Stimulated activated CD8-positive, alpha-beta memory T cell treated with anti-CD3 and anti-CD28 coated beads, Interleukin-4, amount 100 ng/mL, for 1 hour (primary cell): ENCODE measurements at places on chromosomes 7 and 10.

GRCh38 chr10:73850863-73851461 is 23.4 kb downstream of the CAMK2G start:
- DNase-seq, result no peak

DNA sequence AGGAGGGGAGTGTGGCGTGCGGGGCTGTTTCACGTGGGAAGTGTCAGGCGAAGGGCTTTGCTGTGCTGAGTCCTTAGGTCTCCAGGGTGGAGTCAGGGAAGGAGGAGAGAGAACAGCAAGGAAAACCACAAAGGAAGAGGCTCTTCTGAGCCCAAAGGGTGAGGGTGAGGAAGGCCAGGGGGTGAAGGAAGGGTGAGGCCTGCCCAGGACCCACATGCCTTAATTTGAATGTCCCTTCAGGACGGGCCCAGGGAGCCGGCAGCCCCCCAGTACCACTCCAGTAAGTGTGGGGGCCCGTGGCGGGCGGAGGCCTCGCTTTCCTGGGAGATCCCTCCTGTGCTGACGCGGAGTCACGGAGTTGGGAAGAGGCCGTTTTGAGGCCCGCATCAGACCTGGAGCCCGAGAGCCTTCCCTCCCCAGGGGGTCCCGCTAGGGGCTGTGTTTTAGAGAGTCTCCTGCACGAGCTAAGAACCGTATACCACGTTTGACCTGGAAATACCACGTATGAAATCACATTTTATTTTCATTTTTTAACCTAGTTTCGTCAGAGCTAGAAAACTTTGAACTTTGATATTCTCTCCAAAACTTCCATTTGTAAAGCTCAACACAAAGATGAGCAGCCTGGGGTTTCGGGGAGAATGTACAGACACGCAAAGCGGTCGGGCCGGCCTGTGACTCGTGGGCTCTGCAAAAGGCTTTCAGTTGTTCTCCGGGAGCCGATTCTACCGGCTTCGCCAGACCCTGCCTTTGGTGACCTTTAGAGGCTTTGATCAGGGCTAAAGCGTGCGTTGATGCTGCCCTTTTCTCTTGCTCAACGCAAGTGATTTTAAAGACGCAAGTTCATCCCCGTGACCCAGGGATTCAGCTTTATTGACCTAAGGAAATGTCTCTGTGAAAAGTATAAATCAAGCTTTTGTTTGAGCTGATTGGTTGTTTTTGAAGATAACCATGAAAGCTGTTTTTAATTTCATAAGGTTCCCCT is 23.6 kb upstream of the TTYH3 start:
- DNase-seq, result no peak

GRCh38 chr7:80026766-80027165 is 107.9 kb upstream of the GNAI1 start:
- no peak for DNase-seq

- DNase-seq, result no peak
Observed at GRCh38 chr10:29543715-29544114, 91.1 kb downstream of the SVIL start.

GRCh38 chr7:138468244-138469123 is 8.4 kb downstream of the TRIM24 start:
- no peak for DNase-seq

DNA sequence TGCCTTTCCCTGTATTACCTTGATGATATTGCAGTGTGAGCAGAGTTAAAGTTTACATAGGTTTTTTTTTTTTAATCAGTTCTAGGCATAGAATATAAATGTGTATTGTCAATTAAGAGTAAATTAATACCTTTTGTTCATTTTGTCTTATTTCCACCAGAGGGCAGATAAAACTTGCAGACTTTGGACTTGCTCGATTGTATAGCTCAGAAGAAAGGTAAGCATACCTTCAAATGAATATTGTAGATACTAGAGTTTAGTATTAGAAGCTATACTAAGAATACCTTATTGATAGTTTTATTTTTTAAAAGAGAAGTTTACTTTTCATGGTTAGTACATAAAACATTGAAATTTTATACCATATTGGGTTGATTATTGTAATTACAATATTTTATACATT is 86.8 kb downstream of the MPLKIP start:
- DNase-seq, result no peak

DNA sequence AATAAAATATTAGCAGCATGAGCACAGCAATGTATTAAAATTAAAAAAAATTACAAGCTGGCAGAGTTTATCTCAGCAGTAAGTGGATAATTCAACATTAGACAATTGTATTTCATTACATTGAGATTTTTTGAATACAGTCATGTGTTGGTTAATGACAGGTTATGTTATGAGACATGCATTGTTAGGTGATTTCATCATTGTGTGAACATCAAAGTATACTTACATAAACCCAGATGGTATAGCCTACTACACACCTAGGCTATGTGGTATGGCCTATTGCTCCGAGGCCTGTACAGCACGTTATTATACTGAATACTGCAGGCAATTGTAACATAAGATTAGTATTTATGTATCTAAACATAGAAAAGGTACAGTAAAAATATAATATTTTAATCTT is 29.7 kb downstream of the CCDC6 start:
- no peak for DNase-seq

DNA sequence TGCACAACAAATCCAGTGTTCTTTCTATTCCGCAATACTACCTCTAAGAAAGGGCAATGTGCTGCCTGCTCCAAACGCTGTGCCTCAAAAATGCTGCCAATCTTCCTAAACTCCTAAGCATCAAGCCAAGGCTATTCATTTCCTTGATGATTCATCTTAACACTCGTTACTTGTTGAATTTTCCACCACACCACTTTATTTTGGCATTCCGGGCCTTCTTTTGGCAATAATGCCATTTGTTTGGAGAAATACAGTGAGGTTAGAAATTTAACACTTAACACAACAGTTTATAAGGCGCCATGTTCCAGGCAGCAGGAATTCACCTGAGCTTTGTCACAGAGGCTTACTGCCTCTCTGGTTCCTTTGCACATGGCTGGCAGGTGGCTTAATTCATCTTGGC is 82.6 kb upstream of the ABCB5 start:
- DNase-seq, result no peak

- no peak for DNase-seq
Observed at GRCh38 chr10:81192221-81192788, 654.6 kb downstream of the SH2D4B start.

- no peak for DNase-seq
Observed at GRCh38 chr7:81845744-81846241, 75.9 kb upstream of the HGF start.

DNA sequence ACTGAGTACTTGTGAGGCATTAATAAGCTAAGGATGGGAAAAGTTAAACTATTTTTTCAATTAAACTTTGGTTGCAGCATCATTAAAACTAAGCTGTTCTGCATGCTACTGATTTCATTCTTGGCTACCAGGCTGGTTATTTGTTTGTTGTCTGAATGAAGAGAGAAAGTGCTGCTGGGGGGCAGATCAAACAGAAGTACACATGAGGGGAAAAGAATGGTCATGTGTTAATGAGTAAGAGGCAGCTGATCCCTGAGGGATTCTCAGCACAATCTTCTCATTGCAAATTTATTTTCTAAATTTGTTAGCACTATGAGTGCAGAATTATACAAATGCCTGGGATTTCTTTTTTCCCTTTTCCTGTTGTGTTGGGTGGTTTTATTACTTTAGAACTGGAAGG is 213.2 kb upstream of the HPS1 start:
- DNase-seq, result no peak

DNA sequence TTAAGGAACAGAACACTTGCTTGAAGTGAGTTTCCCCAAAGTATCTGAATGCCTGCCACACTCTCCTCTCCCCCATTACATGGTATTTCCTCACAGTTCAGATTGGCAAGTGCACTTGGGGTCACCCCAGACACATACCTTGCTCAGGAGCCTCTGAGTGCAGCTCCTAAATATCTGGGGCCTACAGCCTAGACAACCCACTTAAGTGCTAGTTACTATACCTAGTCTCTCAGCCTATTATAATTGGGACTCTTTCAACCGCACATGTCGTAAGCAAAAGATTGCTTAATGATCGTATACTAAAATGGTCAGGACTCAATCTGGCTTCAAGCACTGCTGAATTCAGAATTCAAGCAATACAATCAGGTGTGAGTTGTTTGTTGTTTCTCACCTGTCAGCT is 19.9 kb downstream of the TMEM176B start:
- DNase-seq, result no peak

- DNase-seq, result no peak
Observed at GRCh38 chr10:104260775-104261115, 6.1 kb downstream of the GSTO1 start.

DNA sequence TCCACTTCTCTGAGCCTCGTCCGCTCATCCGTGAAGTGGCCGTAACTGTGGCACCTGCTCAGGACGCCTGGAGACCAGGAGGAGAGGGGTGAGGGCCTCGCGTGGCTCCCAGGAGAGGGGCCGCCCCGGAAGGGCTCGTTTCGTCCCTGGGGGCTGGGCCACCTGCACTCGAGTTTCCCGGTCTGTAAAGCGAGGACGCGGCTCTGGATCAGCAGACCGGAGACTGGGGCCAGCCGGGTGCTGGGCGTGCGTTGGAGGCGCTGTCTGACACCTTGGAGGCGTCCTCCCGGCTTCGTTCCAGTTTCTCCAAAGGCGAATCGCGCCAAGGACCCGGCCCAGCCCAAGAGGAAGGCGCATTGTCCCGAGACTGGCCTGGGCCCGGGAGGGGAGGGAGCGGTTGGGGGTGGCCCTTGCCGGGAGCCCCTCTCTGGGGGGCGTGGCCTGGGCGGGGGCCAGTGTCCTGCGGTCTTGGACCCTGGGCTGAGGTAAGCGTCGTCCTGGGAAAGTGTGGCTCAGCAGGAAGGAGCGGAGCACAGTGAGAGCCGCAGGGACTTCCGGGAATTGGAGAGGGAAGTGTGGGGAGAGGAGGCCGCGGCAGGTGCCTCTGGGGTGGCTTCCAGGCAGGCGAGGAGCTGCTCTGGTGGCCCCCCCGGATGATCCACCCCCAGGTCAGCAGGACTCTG is 89.6 kb downstream of the FOXL3 start:
- DNase-seq, result no peak
